Activated T-cell treated with anti-CD3 and anti-CD28 coated beads, Interleukin-2, amount 50 U/mL, for 1 hour (primary cell): ENCODE measurements at places on chromosomes 2 and 18.

DNA sequence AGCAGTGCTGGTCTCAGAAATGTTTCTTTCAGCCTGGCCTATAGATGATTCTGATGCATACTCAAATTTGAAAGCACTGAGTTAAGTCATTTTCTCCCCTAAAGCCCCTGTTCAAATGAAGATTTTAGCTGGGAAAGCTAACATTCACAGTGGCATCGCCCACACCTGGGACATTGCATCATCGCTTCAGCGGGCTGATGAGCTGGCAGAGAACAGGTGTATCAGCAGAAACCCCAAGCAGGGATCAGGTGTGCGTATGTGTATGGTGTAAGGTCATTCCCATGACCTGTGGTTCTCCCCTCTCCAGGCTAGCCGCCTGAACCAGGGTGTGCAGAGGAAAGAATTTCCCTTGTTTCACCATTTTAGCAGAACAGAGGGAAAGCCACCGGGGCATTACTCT lies 56.3 kb downstream of the EPAS1 start:
- no peak for DNase-seq

DNA sequence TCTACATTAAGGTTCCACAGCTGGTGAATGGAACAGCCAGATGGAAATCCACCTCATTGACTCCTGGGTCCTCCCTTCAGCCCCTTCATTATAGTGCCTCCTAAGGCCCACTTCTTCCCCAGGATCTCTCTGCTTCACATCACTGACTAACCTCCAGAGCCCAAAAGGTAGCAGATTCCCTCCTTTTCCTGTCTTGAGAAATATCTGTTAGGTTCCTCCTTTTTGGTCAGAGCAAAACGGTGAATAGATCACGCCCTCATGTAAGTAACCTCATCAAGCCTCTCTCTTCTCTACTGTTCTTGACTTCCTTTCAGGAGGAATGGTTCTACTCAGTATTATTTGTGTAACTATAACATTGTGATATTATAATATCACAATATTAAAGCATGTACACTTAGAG lies 155.0 kb upstream of the SRD5A2 start:
- no peak for DNase-seq

- no peak for DNase-seq
These were observed 20.5 kb downstream of the CARF start for GRCh38 chr2:202932425-202933138.

DNA sequence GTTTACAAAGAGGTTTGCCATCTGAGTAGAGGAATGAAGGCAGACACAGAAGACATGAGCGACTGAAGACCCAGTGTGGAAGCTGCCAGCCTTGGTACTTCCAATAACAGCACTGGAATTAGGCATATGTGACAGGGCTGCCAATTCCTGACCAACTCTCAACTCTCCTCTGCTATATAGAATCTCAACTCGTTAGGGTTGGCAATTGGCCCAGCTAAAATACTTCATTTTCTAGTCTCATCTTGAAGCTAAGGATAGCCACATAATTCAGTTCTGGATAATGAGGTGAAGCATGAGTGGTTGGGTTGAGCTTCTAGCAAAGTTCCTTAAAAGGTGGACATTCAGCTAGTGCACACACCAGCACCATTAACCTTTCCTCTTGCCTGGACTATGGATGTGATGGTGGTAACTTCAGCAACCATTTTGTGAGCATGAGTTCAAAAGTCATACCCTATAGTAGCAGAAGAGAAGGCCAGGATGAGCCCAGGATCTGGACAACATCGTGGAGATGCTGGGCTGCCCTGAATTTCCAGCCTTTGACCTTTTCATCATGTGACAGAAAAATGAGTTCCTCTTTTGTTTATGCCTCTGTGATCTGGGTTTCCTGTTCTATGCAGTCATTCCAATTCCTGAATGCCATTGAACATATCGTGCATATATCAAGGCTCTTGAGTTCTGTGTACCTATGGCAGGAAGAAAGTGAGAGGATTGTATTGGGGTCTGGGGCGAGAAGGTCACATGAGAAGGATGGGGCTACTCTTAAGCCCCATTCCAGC lies 68.1 kb upstream of the HAAO start:
- DNase-seq: no peak

- peak; percentile 71 for DNase-seq
These were observed 30.4 kb upstream of the MGAT4A start for GRCh38 chr2:98761267-98761781.

DNA sequence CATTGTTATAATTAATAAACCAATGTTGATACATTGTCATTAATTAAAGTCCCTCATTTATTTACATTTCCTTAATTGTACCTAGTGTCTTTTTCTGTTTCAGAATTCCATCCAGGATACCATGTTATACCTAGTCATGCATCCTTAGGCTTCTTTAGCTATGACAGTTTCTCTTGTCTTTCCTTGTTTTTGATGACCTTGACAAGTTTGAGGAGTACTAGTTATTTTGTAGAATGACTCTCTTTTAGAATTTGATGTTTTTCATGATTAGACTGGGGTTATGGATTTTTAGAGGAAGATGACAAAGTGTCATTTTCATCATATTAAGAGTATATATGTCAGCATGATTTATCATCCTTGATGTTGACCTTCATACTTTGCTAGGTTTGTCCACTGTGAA lies 16.4 kb downstream of the GIGYF2 start:
- DNase-seq: no peak

DNA sequence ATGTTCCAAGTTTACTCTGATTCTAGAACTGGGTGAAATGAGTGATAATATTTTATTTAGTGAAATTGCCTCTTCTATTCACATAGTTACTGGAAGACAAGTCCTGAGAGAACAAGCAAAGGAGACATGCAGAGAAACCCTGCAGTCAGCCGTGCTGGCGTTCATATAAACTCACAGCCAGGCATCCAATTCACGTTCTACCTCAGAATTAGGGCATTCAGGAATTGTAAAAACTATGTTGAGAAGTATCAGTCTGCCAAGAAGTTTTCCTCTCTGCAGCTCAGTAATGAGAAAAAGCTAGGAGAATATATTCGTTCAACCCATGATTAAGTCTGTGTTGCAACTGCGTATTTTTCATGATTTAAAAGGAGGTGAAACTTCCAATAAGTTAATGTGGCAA lies 156.2 kb upstream of the DSEL start:
- DNase-seq: no peak

GRCh38 chr2:230907361-230908091 lies 17.5 kb downstream of the GPR55 start:
- DNase-seq: peak; percentile 14

DNA sequence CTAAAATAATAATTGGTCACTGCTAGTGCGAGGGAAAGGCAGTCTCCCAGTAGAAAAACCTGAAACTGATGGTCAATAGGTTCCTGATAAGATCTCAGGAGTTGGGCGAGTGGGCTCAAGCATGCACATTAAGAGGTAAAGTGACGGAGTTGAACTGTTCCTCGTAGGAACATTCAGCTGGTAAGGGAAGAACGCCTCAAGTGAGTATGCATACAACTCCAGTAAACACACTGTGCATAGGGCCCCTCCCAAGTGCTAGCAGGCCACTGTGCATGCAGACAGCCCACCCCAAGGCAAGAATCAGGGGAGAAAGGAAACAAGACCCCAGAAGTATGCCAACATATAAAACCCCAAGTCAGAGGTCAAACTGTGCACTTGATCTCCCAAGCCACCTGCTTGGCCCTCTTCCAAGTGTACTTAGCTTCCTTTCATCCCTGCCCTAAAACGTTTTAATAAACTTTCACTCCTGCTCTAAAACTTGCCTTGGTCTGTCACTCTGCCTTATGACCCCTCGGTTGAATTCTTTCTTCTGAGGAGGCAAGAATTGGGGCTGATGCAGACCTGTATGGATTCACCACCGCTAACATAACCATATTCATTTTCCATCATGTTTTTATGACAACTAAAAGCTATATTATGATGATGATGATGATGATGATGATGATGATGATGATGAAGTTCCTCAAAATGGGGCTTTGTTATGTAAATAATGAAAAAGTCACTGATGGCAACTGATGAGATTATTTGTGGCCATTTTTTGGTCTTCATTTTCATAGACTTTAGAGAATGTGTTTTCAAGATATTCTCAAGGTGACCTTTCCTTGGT lies 118.0 kb upstream of the RAB27B start:
- DNase-seq: no peak

- DNase-seq: no peak
These were observed 2.3 kb downstream of the WIPF1 start for GRCh38 chr2:174595116-174595809.

- no peak for DNase-seq
These were observed 938.3 kb upstream of the CNTNAP5 start for GRCh38 chr2:123086613-123087385.

DNA sequence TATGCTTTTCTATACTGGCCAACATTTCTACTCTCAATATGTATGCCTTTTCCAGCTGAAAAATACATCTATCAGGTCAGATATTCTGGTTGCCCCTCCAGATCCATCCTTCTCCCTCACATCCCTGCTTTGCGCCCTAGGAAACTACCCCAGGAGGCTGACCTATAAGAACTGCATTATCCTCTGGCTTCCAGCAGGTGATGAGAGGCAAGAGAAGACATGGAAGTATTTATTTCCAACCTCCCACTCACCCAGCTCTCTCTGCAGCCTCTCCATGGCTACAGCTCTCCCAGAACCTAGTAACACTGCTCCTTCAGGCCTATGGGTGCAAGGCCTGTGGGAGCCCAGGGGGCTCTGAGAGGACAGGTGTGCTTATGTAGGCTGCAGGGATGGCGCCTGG lies 42.9 kb downstream of the ARID5A start:
- DNase-seq: no peak

DNA sequence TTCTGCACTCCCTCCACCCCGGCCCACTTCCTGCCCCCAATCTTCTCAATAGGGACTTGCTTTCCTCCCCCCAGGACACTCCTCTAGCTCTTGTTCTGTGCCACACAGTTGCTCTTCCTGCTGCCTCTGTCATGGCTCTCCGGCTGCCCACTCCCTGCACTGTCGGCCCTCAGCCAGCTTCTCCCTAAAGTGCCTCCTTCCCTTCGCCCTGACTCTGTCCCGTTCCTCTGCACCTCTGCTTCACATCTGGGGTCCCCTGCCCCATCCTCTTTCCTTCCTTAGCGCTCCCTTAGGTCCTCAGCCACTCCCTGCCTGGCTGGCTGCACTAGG lies 132.1 kb downstream of the CABLES1 start:
- DNase-seq: no peak
